ENCODE measurements at places on chromosomes 16 and 17. TPM values are rescaled to one million over a fixed set of nuclear protein-coding genes. Genes with fewer than 3 reads are reported as not detected.

DNA sequence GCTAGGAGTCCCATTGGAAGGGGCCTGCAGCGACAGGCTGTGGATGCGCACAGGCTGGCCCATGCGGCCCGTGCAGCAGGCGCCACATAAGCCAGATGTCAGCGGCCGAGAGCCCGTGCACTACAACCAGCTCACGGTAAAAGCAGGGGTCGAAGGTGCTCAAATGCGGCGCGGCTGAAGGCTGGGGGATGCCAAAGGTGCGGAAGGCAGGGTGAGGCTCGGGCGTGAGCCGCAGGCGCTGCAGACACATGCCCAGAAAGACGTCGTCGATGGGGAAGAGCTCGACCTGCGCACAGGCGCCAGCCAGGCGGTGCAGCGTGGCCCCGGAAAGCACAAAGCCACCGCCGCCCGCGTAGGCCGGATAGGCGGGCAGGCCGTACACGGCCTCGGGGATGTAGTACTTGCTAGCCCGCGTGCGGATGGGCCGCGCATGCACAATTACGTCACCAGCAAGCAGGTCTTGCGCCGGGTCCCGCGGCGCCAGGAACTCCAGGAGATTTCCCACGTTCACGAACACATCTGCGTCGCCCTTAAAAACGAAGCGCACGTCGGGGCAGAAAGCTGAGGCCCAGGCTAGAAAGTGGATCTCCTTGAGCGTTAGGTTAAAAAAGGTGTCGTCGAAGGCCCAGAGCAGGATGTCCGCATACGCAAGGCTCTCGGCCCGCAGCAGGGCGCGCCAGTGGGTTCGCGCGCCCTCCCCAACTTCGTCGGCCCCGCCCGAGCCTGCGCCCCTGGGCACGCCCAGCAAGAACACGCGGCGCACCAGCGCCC lies 1.3 kb downstream of the B3GNT9 start:
- DNase-seq = no peak

PDILT gene
- not detected for total RNA-seq

GRCh38 chr16:1315081-1316032 lies 5.9 kb downstream of the UBE2I start:
- no peak for DNase-seq

- peak; percentile 67 for DNase-seq
Observed at GRCh38 chr16:71927383-71927782, 32.1 kb downstream of the IST1 start.

DNA sequence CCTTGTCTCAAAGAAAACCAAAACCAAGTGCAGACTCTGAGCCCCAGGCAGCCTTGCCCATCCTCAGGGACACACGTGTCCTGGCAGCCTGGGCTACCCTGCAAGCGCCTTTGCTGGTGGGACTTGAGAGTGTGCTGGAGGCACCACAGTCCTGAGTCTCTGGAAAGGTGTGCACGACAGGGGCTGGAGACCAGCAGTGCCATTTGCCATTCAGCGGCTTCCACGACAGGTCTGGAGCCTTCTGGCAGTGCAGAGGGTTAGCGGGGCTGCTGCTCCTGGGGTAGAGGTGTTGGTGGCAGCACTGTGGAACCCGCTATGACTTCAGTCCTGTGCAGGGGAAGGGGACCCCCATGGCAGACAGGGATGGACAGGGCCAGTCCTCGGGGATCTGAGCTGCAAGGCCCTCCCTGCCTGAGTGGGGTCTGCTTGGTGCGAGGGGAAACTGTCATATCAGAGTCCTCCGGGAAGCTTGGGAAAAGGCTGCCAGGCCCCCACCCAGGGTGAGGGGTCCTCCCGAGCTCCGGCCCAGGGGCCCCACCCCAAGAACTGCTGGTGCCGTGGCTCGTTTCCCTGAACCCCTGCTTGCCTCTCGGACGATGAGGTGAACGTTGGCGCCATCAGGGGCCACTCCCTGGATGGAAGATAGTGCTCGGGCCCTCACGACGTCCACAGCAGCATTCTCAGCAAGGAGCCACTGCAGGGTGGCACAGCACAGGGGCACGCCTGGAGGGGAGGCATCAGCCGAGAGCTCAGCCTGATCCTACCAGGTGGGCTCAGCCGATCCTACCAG lies 6.8 kb downstream of the FAAP100 start:
- no peak for DNase-seq

NEK8 gene
- total RNA-seq = 4.3 TPM

DNA sequence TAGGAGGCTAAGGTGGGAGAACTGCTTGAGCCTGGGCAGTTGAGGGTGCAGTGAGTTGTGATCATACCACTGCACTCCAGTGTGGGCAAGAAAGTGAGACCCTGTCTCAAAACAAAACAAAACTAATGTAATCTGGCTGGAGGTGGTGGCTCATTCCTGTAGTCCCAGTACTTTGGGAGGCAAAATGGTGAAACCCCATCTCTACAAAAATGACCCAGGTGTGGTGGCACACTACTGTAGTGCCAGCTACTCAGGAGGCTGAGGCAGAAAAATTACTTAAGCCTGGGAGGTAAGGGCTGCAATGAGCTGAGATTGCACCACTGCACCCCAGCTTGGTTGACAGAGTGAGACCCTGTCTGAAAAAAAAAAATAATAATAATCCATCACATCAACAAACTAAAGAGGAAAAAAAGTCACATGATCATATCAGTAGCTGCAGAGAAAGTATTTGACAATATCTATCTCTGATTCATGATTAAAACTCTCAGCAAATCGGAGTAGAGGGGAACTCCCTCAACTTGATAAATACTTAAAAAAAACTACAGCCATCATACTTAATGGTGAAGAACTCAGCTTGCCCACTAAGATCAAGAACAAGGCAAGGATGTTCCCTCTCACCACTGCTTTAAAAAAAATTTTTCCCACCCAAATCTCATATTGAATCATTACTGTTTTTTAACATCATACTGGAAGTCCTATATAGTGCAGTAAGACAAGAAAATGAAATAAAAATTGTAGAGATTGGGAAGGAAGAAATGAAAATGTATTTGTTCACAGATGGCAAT lies 31.0 kb downstream of the DHRS7B start:
- DNase-seq = no peak

- no peak for DNase-seq
Observed at GRCh38 chr17:42240201-42240600, 36.0 kb downstream of the STAT5B start.

TVP23A gene
- 0.21 TPM for total RNA-seq

Data from kidney epithelial cell (primary cell).